ENCODE measurements at places on chromosomes 3 and 15.

DNA sequence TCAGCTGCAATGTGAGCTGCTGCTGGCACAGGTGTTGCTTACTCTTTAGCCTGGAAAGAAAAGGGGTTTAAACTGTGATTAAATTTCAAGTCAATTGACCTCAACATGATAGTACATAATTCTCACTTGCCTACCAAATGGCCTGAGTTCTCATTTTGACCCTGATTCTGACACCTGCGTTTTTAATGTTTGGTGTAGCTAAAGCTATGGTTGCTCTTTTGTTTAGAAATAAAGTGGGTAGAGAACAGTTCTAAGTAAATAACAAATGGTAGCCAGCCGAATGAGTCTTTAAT lies 100.8 kb upstream of the SOX2 start:
- no peak for DNase-seq

- DNase-seq: no peak
These were observed 2.5 kb upstream of the HTR3C start for GRCh38 chr3:184050217-184050847.

GRCh38 chr3:185365291-185366073 lies 2.5 kb downstream of the MAP3K13 start:
- DNase-seq: no peak

DNA sequence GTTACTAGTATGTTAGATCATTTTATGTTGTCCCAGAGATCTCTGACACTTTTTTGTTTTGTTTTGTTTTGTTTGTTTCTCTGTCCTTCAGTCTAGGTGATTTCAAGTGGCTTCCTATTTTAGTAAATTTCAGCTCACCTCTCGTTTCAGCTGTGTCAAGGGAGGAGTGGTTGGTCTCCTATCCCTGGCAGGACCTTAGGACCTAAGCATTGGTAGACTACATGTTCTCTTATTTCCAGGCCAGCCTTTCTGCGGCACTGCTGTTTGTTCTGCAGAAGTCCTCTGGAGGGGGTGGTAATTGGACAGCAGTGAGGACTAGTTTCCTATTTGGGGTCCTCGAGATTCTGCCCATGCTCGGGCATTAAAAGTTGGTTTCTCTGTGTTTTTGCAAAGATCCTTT lies 31.8 kb downstream of the MGA start:
- no peak for DNase-seq

GRCh38 chr15:100681335-100681746 lies 79.0 kb downstream of the ASB7 start:
- no peak for DNase-seq

DNA sequence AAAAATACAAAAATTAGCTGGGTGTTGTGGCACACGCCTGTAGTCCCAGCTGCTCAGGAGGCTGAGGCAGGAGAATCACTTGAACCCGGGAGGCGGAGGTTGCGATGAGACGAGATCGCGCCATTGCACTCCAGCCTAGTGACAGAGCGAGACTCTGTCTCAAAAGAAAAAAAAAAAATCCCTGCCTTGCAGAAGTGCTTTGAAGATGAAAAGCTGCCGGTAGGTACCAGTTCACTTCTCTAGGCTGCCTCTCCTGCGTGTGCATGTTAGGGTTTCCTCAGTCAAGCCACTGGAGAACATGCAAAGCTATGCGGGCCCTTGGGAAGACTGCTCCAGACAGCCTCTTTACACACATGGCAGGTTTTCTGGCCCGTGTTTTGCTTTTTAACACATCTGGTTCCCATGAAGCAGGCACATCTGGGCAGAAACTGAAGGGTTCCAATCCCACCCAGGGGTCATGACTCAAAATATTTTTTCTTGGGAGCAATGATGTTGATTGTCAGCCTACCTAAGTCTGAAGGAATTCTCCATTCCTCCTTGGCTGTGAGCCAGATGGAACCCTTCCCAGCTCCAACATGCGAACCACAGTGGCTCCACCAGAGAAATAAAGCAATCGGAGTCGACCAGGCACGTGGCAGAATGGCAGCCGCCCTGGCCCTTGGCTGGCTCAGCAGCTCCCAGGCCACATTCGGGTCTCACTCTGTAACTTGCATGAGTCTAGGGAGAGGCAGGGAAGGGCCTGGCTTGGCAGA lies 29.6 kb downstream of the MGLL start:
- no peak for DNase-seq

DNA sequence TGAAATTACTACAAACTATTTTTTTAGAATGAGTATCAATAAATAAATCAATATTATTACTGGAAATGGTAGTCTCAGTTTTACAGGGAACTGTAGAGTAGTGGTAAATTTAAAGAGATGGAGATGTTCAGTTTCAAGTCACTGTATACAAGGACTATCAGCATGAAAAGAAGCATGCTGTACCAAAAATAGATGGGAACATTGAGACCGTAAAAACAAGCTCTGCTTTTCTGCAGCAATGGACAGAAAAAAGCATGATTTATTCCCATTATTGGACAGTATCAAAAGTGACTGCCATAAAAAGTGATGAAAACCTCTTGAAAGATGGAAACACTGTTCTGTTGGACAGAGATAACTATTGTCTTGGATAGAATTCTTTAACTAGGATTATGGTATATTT lies 187.2 kb downstream of the EPHA6 start:
- no peak for DNase-seq

DNA sequence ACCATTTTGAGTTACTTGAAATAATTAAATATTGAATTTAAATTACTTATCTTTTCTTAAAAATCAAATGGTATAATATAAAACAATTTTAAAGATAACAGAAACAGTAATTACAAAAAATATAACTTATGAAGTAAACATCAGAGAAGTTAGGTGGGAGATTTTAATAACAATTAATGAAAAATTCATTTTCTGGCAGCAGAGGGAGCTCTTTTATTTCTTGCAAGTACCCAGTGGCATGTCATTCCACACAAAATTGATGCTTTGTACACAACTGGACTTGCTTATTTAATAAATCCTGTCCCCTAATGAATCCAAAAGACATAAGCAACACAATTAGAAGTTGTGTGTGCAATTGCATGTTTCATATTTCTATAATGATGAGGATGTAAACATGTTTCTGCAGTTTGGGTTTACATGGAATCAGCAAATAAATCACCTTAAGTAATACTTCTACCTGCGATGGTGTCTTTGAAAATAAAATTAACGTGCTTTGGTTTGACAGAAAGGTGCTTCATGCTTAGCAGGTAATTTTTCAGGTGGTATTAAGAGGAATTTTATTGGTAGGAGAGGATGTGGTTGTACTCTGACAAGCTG lies 861.3 kb downstream of the ZPLD1 start:
- DNase-seq: no peak

DNA sequence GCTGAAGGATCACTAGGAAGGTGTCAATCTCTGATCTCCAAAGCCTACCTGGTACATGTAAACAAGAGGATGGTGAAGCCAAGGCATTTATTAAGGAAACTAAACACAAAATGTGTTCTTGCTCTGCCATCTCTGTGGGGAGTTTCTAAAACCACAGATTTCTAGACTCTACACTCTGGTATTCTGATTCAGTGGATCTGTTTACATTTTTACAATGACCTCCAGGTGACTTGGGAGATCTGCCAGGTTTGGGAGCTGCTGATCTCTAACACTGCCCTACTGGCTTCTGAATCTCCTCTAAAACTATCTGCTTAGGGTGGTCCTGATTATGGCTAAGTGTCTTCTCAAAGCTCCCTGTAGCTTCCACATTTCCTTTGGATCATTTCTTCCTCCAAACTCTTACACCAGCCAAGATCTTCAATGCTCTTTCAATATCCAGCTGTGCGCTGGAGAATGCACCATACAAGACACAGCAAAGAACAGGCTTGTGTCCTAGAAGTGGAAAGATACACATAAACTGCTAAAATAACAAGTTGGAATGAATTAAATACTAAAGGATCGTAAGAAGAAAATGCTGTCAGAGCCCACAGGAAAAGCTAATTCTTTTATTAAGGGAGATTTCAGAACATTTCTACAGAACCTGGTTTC lies 72.7 kb downstream of the GREM1 start:
- DNase-seq: no peak

GRCh38 chr3:26668696-26669095 lies 46.1 kb downstream of the LRRC3B start:
- DNase-seq: no peak

DNA sequence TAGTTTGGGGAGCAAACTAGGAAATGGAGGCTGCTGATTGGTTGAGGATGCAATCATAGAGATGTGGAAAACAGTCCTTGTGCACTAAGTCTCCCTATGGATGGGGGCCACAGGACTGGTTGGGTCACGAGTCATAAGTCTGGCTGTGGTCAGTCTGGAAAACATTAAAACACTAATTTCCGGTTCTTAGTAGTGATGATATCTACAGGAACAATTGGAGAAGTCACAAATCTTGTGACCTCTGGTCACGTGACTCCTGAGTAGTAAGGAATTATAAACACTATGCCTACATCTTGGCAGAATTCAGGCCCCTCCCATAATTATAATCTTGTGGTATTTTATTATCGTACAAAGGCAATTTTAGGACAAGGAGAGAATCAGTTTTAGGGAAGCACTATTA lies 317.3 kb upstream of the ARPP21 start:
- no peak for DNase-seq

GRCh38 chr15:57772223-57772957 lies 65.9 kb downstream of the POLR2M start:
- no peak for DNase-seq

Measured in activated CD8-positive, alpha-beta T cell treated with anti-CD3 and anti-CD28 coated beads, Interleukin-2, amount 10 ng/mL, durations not matched to agents 7 days and 5 days (primary cell).